Activated CD4-positive, alpha-beta memory T cell treated with anti-CD3 and anti-CD28 coated beads for 36 hours (primary cell): ENCODE measurements at places on chromosomes 16 and 17. TPM values are rescaled to one million over a fixed set of nuclear protein-coding genes. Genes with fewer than 3 reads are reported as not detected.

The ZNF205 gene
- total RNA-seq = not detected

- DNase-seq = no peak
These were observed 35.6 kb downstream of the PRKCA start for GRCh38 chr17:66337866-66338485.

DNA sequence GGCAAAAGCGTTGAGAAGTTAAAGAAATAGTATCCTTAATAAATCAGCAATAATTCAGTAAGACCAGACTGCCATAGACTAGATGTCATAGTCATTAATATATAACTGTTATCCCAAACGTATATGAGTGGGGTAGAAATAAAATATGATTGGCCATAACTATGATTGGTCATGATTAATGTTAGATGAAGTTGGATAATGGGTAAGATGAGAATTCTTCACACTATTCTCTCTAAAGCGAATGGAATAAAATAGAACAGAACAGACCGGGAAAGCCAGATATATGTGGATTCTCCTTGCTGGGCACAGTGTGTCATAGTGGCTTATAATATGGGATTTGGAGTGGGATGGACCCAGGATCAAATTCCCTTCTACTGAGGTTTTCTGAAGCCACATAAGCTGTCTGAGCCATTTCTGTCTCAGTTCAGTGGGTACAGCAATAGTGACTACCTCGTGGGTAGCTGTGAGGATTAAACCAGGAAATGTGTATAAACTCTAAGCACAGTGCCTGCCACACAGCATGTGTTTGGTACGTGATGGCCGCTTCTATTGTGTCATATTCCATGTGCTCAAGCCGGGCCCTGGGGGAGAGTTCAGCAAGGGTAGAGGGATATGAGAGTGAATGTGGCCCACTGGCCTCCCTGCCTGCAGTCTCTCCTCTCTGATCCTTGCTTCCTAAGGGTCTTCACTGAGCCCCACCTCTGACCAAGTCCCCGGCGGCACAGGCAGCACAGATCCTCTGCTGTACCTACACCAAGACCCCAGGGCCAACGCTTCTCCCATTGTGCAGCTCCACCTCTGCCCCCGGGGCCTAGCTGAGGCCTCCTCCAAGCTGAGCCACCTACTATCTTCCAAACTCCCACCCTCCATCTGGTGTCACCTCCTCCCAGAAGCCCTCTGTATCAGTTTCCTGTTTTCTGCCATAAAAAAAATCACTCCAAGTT is 3.7 kb downstream of the CETP start:
- DNase-seq = no peak

GRCh38 chr17:34356194-34356593 is at the start of gene CCL13:
Gene CCL13, plus strand, starts transcription at chr17:34356480. Its CDS starts 47 bp downstream, at chr17:34356527.
- no peak for DNase-seq

The SPAG9 gene
- total RNA-seq = 58.0 TPM

DNA sequence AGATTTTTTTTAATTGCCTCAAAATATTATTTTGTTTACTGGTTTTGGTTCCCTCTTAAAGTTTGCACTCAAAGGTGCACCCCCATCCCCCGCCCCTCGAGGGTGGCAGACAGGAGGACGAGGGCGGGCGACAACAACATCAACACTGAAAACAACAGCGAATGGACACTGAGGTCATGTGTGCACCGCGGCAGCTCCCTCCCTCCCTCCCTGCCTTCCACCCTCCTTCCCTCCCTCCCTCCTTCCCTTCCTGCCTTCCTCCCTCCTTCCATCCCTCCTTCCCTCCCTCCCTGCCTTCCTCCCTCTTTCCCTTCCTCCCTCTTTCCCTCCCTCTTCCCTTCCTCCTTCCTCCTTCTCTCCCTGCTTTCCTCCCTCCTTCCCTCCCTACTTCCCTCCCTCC is 1.5 kb upstream of the OSGIN1 start:
- DNase-seq = no peak

GRCh38 chr17:50115756-50116155 is 14.2 kb downstream of the SAMD14 start:
- no peak for DNase-seq

DNA sequence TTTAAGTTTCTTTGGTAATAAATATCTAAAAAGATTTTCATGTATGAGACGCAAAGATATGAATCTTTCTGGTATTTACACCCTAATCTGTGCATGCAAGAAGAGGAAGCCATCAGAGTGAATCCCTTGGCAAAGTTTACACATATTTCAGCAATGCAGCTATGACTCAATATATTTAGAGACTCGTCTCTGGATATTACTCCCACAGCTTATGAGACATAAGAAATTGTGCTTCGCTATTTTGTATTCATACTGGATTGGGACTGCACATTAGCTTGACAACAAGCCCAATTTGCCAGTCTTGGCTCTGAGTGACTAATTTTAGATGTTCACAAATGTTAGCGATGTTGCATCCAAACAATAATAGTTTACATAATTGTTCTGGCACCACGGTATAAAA is 532.0 kb downstream of the CDH11 start:
- DNase-seq = no peak

DNA sequence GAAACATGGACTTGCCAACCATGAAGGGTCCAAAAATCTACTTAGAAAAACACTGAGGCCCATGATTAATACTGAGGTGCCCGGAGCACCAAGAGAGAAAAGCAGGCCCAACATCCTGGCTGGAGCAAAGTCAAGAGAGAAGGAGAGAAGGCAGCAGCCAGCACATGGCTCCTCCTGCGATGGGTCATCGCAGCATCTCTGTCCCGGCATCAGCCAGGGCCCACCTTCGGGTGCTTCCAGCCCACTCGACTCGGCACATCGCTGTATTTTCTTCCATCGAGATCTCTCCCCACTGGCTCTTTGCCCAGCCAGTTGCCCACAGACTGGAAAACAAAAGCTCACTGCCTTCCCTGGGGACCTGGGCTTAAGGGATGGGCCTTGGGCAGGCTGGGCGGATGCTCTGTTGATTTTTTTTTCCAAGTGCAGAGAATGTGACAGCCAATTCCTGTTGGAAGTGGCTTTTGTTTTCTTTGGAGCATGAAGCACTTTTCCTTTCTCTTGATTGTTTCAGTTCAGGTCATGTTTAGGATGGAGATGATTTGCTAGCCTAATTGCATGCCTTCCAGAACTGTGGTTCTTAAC is 58.1 kb downstream of the CYB5B start:
- DNase-seq = no peak

- no peak for DNase-seq
These were observed 15.4 kb upstream of the HOXB9 start for GRCh38 chr17:48641541-48642058.

- DNase-seq = peak; percentile 71
These were observed 7.6 kb downstream of the CCDC57 start for GRCh38 chr17:82204831-82205719.

- DNase-seq = no peak
These were observed 1000.9 kb upstream of the RBFOX1 start for GRCh38 chr16:6331770-6332169.
